ENCODE measurements at places on chromosomes 2 and 18.

GRCh38 chr18:1663879-1664705, 759.4 kb downstream of the ADCYAP1 start:
- no peak for DNase-seq

DNA sequence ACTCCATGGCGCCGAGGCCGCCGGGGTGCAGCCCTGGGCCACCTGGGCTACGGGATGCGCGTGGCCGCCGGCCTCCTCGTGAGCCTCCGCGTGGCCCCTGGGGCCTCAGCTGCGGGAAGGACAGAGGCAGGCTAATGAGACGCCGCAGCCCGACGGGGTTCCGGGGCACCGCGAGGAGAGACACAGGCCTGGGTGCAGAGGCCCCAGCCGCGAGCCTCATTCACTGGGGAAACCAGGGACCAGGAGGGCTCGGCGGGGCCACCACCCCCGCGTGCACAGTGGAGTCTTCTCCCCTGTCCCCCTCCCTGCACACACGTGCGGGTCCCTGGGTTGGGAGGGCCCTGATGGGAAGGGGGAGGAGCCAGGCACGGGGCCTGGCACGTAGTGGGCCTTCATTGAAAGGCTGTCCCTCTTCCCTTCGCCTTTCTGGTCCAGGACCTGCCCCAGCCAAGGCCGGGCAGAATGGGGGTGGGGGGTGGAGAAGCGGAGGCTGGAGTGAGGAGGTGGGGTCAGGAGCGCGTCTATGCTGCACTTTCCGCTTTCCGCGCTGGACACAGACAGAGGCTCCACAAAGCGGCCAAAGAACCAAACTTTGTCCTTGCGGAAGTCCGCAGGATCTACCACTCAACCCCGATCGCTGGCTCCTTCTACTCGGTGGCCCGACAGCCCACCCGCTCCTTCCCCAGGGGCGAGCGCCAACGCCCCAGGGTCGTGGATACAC, 9.1 kb downstream of the ALPP start:
- DNase-seq = no peak

- peak; percentile 59 for DNase-seq
Measured at GRCh38 chr2:18435426-18436037, 124.9 kb downstream of the RDH14 start.

DNA sequence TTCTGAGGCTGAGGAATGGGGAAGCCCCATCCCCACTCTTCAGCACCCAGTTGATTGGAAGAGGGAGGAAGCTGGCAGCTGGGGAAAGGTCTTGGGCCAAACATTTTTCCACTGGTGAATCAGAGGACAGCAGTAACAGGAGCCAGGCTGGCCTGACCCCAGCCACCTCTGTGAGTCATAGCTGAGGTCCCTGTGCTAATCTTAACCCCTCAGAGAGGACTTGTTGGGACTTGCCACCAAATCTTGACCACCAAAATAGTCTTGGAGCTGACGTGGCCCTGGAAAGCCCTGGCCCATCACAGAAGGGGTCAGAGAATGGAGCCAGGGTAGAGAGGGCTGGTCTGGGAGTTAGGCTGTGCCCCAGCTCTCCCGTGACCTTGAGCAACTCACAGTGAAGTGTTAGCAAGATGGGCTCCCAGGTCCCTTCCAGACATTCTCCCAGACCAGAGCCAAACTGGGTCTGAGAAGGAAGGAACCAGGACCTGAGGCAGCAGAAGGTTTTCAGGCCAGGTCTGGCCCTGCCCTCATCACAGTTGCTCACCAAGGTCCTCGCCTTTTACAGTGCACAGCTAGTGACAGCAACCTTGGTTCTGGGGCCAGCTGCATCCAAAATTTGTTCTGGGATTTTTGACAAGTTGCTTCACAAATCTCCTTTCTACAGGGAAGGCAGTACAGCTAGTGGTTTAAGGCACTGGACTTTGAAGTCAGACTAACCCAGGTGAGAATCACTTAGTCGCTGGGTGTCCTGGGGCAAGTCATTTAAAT, 266.6 kb downstream of the CYP26B1 start:
- DNase-seq = no peak

DNA sequence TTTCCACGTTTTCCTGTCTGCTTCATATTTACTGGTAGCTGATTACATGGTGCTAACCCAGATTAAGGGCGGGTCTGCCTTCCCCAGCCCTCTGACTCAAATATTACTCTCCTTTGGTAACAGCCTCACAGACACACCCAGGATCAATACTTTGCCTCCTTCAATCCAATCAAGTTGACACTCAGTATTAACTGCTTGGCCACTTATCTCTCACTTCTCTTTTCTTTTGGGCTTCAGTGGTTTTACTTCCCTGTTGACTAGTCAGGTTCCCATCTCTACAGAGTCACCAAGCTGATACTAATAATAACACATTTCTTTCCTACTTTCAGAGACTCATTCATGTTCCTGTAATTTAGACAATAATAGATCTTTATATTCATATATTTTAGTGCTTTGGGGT, 302.2 kb upstream of the MAP2 start:
- DNase-seq = no peak

DNA sequence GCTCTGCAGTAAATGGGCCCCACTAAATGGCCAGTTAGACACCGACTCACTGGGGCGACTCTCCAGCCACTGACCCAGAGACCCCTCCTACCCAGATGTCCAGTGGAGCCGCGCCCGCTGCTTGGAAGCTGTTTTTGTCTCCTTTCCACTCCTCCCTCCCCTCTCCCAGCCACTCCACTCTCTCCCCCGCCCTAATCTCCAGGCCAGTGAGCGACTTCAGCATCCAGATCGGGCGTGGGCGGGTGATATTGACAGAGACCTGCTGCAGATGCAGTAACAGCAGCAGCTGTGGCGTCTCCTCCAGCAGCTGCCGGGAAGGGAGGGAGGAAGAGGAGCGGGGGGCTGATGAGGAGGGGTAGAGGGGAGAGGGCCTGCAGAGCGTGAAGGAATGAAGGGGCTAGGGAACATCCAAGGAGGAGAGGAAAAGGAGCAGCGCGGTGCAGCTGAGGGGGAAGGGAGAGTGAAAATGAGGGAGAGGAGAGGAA, at the start of gene SCN7A:
Gene SCN7A, minus strand, starts transcription at position 110 of the 485 bp plus-strand sequence. CDS start 16,553 bp downstream, outside the sequence.
- DNase-seq = peak; percentile 40

DNA sequence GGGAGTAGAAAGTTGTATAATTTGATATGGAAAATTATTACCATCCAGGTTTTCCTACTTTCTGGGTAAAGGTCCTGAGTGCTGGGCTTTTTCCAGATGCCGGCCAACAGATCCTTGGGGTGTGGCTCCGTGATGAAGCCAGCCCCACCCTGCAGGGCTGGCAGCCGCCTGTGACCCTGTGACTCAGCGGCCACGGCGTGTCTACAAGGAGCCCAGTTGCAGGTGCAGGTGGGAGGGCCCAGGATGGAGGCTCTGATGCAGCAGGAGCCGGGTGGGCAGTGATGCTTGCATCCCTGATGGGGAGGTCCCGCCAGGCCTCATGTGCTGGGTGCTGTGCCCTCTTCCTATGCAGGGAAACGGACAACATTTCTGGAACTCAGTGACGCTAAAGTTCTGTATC, 96.0 kb upstream of the ALKAL2 start:
- DNase-seq = no peak

- DNase-seq = no peak
Measured at GRCh38 chr2:14702258-14702657, 69.7 kb downstream of the LRATD1 start.

DNA sequence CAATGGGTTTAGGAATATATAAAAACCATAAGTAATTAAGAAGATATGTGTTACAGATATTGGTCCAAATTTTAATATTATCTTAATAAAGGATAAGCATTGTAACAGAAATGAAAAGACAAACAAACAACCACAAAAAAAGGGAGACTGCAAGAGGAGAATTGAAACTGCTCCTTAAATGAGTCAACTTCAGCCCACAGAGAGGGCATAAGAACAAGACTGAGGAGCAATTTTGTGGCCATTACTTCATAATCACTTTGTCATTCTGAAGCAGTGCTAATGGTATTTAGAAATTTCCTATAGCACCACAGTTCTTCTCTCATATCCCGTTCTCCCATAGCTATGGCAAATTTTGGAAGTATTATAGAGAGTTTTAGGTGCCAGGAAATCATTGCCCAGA, 193.2 kb upstream of the HNMT start:
- DNase-seq = no peak

GRCh38 chr2:235877275-235877802, 290.8 kb downstream of the GBX2 start:
- DNase-seq = no peak

DNA sequence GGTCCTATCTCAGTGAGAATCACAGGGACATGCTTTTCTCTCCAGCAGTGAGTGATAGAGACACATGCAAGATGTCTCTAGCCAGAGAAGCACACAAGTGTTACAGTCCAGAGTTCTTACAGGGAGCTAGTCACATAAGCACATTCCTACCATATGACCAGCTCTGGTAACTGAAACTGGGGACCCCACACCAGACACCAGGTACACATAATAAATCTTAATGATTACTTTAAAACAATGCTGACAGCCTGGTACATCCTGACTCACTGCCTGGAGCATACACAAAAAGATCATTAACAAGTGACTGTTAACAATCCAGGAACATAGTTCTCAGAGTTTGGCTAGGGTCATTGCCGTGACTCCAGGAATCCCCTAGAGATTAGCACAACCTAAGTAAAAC, 53.6 kb downstream of the GALNT1 start:
- DNase-seq = no peak

GRCh38 chr2:240598311-240598911, 11.9 kb downstream of the CAPN10 start:
- no peak for DNase-seq

- DNase-seq = no peak
Measured at GRCh38 chr2:224381521-224382279, 20.2 kb downstream of the FAM124B start.

GRCh38 chr2:74199275-74199701, 873 bp downstream of the MTHFD2 start:
- no peak for DNase-seq

- no peak for DNase-seq
Measured at GRCh38 chr2:17148407-17149145, 369.7 kb downstream of the RAD51AP2 start.

GRCh38 chr2:239927424-239927981, 97.6 kb downstream of the NDUFA10 start:
- no peak for DNase-seq

DNA sequence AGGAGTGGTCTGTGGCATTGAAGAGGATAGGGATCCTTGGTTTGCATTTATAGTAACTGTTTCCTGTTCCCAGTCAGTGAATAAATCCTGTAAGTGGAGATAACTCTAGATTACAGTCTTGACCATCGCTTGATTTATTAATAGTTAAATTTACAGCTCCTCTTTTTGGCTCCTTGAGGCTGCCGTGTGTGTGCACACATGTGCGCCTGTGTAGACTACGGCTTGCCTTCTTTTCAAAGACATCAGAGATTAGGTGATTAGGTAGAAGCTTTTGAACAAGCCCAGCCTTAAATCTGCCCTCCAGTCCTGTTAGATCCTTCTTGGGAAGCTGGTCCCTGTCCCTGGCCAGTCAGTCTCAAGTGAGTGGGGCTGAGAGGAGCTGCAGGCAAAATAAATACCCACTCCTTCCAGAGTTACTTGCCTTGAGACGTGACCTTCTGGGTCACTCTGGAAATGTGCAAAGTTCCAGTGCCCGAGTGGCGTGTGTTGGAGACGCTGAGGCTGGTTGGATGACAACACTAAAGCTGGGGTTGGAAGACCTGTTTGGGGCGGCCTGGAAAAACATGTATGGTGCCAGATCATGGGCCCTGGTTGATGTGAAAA, 32.0 kb downstream of the TCF7L1 start:
- DNase-seq = no peak

- no peak for DNase-seq
Measured at GRCh38 chr18:50745945-50746344, 73.9 kb downstream of the MRO start.

DNA sequence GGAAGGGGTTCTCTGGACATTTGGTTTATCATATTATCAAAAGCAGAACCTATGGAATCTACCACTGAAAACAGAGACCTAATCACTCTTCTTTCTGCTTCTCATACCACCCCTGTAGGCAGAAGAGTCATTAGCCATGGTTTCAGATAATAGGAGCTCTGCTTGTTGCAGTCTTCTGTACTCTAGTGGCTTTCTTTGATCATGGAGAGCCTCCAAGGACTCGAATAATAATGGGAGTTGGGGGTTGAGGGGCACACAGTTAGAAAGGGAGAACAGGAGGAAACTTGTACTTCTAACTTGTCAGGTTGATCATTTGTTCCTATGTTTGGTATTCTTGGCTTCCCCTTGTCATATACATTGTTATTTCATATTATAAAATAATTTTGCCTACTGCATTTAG, 52.3 kb upstream of the VWC2L start:
- no peak for DNase-seq

DNA sequence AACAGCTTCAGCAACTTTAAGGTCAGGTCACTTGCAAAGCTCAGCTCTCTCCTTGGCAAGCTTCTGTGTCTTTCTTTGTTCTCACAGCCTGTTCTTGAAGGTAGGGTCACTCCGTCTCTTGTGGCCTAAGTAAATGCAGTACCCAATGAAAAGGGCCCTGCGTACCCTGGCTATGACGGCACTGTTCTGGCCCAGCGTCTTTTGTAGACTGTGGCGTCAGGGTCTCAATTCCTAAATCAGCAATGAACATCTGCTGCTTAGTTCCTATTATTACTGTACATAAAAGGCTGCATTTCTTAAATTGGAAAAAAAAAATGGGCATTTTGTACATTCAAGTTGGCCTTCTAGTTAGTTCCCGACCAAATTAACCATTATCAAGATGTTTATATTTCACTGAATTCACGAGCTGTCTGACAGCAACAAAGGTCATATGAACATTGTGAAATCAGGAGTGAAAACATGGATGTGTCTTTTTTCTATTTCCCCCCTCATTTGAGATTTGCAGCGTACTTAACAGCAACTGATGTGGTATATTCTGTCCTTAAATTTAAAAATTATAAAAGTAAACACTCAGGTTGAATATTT, 17.0 kb upstream of the MTCL1 start:
- DNase-seq = no peak

DNA sequence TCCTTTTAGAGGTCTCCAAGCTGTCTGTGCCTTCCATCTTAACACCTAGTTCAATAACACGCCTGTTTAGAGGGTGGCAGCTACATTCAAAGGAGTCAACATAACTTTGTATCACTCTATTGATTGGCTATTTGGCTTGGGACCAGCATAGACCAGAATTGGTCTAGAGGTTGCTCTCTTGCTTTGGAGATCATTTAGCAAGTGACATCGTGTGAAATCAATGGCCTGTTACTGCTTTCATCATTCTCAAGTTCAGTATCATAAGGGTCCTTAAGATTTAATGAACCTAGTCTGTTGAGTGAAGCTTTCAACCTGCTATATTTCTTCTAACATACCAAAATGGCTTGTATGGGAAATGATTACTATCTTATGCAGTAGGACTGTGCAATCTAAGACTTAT, 768.2 kb downstream of the NRXN1 start:
- DNase-seq = no peak

- no peak for DNase-seq
Measured at GRCh38 chr2:10556271-10557140, 108.4 kb upstream of the ODC1 start.

- DNase-seq = no peak
Measured at GRCh38 chr2:39718483-39718882, 52.8 kb downstream of the TMEM178A start.

GRCh38 chr2:71534826-71535225, 81.5 kb downstream of the DYSF start:
- DNase-seq = no peak
